Esophagus squamous epithelium (tissue), 5 donors: ENCODE measurements at places on chromosomes 7 and 10.

DNA sequence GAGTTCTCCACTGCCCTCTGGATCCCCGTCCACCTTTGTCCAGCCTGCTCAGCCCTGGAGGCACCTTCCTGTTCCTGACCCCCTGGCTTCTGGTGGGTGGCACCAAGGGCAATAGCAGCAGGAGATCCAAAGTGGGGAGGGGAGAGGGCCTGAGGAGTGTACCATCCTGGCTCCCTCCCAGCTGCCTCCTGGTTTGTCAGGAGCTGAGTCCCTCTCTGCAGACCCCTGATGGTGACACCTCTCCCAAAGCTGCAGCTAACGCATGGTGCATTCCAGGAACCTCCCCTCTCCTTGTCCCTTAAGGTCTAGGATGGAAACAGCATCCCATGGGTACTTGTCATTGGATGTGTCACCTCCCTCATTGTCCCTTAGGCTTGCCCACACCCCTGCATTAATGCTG is 39.6 kb downstream of the VSTM4 start:
- no peak for DNase-seq

DNA sequence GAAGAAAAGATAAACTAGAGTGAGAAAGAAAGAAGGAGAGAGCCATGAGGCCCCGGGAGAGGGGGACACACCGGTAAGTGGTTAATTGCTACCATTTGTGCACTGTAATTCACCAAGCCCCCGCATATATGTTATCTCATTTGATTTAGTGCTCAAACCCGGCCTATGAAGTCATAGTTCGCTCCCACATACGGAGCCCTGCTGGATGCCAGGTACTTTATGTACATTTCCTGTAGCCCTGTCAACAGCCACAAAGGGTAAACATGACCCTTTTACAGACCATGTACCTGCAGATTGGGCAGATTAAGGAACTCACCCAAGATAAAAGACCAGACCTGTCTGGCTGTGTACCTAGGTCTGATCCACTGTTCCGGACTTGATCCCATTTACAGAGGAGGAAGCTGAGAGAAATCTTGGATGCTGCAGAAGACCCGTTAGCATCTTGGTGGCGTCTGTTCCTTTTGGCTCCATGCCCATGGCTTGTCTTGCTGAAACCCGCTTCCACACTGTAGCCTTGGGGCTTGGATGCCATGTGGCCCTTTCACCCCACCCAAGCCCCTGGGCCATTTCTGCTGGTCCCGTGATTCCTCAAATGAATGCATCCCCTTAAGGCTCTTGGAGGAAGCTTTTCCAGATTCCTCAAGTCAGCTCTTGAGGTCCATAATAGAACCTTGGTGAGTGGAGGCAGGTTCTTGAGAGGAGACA is 32.3 kb downstream of the FAM241B start:
- no peak for DNase-seq

- DNase-seq: no peak
Measured at GRCh38 chr7:156735851-156736250, 95.3 kb downstream of the RNF32 start.

GRCh38 chr10:78436222-78436573 is 402.5 kb downstream of the RPS24 start:
- no peak for DNase-seq

DNA sequence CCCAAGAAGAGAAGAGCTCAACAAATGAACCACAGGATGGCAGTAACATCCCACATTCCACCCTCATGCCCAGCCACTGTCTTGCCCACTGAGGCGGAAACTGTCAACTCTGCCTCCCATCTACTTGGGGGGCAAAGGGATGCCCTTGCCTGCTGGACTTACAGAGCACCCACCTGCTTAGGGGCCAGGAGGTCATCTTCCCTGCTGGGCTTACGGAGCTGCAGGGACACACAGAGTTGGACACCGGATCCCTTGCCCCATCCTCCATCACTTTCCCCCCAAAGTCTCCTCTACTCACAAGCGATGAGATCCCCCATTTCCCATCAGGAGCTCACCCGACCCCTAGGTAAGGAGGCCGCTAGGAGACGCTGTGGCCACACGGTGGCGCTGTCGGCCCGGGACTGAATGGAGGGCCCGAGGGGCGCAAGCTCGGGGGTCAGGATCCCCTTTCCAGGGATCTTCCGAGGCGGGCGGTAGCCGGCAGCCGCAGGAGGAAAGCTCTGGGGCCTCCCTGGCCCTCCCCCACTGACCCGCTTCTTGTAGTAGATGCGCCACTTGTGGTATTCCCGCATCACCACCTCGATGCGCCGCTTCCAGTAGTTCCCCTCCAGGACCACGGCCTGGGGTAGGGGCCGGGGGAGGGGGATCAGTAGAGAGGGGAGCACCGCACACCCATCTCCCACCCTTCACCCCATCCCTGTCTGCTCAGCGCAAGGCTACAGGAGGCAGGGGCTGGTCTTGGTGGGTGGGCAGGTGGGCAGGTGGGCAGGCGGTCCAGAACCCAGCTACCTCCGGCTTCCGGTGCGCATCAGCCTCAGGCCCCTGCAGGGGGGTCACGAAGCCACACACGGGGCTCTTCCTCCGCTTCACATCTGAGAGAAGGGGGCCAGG is 17.3 kb downstream of the MLXIPL start:
- no peak for DNase-seq

DNA sequence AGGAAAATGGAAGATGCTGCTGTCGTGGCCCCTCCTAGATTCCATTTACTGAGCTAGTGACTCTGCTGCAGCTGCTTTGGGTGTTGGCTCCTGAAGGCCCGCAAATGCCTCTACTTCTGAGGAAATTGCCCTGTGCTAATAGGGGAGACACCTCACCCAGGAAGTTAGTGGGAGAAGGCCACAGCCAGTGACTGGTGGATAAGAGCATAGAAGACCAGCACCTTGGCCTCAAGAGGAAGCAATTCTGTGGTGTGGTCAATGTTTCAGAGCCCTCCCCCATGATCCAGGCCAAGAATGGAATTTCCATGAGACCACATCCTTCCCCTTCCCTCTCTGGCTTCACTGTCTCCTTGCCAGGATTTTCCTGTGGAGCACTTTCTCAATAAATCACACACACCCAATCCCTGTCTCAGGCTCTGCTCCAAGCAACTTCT is 25.0 kb upstream of the FZD1 start:
- DNase-seq: no peak

DNA sequence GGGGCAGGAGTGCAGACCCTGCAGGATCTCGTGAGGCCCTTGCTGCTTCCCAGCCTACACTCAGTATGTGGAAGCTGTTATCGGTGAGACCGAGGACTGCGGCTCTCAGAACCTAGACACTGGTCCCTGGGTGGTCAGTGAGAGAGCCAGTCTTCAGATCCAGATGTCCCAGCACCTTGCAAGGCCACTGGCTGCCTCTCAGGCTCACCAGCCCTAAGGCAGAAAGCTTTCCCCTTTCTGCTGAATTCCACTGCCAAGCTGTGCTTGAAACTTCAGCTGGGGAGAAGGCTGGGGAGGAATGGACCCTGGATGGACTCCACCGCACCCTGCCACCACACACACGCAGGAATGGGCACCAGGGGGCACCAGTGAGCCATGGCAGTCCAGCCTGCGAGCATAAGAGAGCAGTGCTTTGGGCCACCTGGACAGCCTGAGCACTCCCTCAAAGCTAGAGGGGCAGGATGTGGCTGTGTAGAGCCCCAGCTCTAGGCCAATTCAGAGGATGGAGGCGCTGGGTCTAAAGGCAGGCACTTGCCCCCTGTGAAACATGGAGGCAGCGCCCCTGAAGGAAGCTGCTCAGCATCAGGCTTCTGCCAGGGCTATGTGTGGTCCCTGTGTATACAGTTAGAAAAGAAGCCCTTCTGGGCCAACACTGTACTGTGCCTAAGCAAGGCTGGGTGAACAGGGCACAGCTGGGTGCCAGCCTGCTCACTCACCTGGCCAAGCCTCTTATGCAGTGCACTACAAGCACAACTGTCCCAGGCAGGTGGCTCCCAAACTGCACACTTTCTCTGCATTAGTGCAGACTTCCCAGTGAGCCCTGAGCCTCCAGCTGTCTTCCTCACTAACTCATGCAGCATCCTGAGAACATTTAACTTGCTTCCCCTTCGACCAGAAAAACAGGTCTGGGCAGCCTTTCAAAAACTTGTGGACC is 21.6 kb downstream of the TMEM72 start:
- peak; percentile 43 for DNase-seq

GRCh38 chr10:8248868-8249267 is 194.4 kb downstream of the GATA3 start:
- no peak for DNase-seq

DNA sequence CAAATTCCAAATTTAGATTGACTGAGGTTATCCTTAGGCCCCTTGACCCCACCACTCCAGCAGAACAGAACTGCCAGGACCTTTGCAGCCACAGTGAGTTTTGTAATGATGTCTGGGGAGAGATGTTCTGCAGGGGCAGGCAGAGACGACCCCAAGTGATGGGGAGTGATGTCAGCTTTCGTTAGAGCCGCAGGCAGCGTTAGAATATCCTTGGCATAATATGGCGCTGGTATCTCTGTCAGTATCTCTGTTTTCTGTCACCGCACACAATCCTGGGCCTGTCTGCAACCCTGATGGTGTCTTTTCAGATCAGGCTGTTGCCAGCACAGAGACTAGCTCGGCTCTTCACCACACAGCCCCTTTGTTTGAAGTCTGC is 1083.6 kb downstream of the KCNMA1 start:
- DNase-seq: no peak

GRCh38 chr10:7792541-7792940 is 4.6 kb downstream of the ATP5F1C start:
- no peak for DNase-seq

GRCh38 chr7:28961972-28962371 is 3.8 kb upstream of the TRIL start:
- no peak for DNase-seq

GRCh38 chr7:132125096-132125495 is 451.2 kb downstream of the PLXNA4 start:
- no peak for DNase-seq

- no peak for DNase-seq
Measured at GRCh38 chr10:126243306-126243705, 145.0 kb downstream of the ADAM12 start.

- no peak for DNase-seq
Measured at GRCh38 chr7:102045681-102046372, 228.4 kb downstream of the CUX1 start.

GRCh38 chr7:117775801-117776200 is 97.4 kb downstream of the CTTNBP2 start:
- DNase-seq: no peak
